ENCODE measurements at places on chromosomes 3 and 15.
A peak's percentile ranks its signal among the peaks of the same experiment; 100 is the strongest.

- DNase-seq: peak; percentile 28
Observed at GRCh38 chr3:172367205-172368105, 80.8 kb downstream of the GHSR start.

GRCh38 chr3:138547342-138547975, 46.6 kb downstream of the CEP70 start:
- no peak for DNase-seq

GRCh38 chr3:119238363-119238762, 2.3 kb downstream of the B4GALT4 start:
- DNase-seq: no peak

DNA sequence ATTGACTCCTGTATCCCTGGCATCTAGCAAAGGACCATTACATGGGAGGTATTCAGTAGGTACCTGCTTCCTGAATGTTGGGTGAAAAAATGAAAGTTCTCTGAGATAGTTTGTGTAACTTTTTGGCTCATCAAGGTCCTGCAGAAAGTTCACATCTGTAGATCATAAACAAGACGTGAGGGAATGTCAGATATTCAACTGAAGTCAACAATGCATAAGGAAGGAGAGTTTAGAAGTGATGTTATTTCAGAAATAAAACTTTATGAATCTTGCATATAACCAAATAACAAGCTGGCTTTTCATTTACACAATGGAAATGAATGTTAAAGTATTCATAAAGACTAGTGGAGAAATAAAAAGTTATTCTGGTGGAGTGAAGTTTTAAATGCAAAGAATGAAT, 73.4 kb upstream of the RBMS3 start:
- no peak for DNase-seq

GRCh38 chr3:45958321-45958791, 15.1 kb downstream of the CXCR6 start:
- DNase-seq: no peak

GRCh38 chr15:28955993-28956421, 70.2 kb downstream of the APBA2 start:
- no peak for DNase-seq

DNA sequence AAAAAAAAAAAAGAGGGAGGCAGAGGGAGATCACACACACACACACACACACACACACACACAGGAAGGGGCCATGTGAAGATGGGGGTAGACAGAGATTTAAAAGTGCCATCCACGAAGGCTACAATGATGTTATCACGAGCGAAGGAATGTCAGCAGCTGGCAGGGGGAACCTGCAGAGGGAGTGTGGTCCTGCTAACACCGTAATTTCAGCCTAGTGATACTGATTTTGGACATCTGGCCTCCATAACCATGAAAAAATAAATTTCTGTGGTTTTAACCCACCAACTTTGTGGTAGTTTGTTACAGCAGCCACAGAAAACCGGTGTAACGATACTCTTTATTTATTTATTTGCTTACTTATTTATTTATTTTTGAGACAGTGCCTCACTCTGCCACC, 76.0 kb downstream of the TMCO5A start:
- peak; percentile 55 for DNase-seq

DNA sequence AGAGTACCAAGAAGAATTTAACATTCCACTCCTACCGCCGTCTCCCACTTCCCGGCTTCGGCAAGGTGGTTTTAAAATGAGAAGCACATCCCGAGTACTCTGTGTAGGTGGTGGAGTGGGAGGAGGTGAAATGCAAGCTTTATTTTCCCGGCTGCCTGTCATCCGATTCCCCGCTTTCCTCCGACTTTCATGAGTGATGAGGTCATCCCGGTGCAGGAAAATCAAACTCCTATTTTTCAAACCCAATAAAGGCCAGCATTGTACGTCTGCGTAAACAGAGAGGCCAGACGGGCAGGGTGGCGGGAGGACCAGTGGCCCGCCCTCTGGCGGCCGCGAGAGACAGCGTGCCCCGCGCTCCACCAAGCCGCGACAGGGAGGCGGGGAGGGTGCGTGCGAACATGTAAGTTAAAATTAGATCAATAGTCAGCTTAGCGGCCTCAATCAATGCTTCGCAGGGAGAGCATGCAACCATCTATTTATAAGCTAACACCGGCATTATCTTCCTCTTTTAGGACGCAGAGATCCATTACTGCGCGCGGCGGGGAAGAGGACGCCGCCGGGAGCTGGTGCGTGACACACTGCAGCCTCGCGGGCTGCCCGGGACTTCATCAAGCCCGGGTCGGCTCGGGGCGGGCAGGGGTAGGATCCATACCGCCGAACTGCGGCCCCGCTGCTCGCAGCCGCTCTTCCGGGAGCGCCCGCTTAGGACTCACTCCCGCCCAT, 163.3 kb downstream of the CD47 start:
- peak; percentile 39 for DNase-seq

DNA sequence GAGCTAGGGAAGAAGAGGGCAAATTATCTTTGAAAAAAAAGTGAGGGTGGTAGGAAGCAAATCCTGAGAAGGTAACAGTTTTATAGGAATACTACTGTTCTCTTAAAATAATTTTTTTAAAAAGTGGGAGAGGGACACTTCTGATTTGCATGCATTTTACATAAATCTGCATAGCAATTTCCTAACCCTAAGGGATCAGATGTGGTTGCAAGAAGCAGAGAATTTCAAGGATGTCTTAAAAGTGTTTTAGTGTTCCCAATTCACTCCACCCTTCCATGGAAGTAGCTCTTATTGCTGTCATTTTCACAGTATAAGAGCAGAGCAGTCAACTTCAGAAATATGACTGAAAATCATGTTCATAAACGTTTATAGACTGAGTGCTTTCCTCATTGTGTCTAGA, 27.8 kb upstream of the RIOX2 start:
- no peak for DNase-seq

DNA sequence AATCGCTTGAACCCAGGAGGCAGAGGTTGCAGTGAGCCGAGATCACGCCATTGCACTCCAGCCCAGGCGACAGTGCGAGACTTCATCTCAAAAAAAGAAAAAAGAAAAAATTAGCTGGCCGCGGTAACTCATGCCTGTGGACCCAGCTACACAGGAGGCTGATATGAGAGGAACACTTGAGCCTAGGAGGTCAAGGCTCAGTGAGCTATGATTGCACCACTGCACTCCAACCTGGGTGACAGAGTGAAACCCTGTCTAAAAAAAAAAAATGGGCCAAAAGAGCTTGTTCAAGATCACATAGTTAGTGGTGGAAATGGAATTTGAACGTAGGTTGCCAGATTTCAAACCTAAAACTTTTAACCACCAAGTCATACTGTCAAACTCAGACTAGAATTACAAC, 46.2 kb upstream of the PPP4R2 start:
- DNase-seq: no peak

GRCh38 chr15:98150084-98150483, 189.6 kb downstream of the ARRDC4 start:
- no peak for DNase-seq

DNA sequence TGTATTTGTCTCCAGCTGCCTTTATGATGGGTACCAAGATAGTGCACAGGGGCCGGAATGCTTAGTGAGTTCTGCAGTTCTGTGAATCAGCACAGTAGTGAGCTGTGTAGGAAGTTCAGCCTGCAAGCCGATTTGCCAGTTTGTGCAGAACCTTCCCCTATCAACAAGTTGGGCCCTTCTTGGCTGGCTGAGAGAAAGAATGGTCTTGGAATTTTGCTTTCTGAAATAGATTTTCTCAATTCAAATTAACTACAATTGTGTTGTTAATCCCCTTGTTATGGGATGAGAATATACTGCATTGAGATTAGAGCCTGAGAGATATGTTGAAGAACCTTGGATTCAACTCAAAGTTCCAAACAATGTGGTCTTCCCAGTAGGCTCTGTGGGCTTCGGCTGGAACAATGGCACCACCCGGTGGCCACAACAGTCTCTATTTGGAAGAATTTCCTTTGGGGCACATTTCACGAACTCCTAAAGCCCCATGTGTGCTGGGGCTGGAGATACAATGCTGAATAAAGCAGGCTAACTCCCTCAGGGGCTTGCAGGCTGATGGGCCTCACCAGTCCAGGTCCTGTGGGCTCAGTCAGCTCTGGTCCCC, 59.1 kb downstream of the TRIM42 start:
- no peak for DNase-seq

- no peak for DNase-seq
Observed at GRCh38 chr15:60814062-60814461, 335.1 kb upstream of the ICE2 start.

DNA sequence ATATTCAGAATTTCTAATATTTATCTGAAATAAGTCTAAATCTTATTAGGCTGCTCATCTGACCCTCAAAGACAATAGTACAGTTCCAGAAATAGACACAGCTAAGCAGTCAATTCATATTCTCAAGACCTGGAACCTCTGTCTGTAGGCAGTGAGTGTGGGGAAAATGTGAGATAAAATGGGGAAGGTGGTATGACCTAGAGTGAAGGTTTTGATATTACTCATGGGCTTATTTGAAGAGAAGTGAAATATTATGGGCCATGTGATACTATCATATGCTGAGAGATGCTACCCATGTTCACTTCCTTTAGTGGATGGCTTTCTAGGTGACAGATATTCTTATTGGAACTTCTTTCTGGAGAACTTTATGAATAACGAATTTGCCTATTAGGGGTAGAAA, 33.5 kb downstream of the TGFBR2 start:
- DNase-seq: no peak

DNA sequence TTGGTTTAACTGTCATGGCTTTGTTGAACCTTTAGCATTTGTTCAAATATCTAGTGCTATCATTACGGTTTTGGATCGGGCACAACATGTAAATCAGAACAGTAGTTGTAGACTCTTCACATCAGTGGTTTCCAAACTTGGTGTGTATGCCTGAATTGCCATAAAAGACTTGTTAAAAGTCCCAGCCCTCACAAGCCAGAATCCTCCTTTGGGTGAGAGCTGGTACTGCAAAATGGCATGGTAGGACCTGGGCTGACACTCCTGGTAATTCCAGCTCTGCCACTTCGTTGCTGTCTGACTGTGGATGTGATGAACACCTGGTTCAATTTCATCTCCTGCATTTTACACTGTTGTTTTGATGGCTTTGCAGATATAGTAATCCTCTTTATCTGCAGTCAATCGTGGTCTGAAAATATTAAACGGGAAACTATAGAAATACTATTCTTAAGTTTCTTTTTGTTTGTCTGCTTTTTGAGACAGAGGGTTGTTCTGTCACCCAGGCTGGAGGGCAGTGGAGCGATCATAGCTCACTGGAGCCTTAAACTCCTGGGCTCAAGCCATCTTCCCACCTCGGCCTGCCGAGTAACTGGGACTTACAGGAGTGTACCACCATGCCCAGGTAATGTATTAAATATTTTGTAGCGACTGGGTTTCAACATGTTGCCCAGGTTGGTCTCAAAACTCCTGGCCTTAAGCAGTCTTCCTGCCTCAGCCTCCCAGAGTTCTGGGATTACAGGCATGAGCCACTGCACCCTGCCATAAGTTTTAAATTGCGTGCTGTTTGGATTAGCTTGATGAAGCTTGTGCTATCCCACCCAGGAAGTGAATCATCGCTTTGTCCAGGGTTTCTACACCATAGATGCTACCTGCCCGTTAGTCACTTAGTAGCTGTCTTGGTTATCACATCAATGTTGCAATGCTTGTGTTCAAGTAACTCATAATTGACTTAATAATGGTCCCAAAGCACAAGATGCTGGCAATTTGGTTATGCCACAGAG, 61.6 kb downstream of the RAB7A start:
- no peak for DNase-seq

DNA sequence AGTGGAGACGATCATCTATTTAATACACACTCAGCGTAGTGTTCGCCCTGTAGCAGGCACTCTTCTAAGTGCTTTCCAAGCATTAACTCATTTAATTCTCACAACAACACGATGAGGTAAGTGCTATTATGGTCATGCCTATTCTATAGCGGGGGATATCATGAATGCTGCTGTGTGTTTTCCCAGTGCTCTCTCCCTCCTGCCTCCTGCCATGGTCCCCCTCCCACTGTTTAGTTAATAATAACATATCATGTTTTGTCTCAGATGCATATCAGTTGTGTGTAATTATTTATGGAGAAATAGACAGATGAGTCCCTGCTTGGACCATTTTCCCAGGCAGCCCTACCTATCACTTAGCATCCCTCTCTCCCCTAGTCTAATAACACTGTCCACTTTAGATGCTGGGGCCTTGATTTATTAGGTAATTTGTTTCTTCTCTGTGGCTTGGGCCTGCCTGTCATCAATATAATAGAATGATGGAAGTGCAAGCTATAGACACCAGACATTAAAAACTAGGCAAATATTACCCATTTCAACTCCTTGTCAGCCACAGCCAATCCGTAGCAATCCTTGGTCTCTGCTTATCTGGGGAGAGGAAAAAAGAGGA, 122.9 kb upstream of the TLE3 start:
- no peak for DNase-seq

DNA sequence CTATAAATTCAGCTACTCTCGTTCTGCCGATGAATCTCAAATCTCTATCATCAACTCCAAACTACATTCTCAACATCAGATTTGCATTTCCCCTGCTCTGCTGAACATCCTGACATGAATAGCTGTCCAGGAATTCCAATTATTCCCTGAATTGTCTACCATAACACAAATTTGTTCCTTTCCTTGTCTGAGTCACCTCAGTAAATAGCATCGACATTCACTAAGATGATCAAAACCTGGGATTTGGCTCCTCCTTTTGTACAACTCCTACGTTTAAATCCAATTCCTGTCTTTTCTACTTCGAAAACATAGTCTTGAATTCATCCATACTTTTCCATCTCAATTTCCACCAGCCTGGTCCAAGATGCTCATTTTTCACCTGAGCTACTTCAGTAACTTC, 107.0 kb downstream of the GREM1 start:
- DNase-seq: peak; percentile 91

DNA sequence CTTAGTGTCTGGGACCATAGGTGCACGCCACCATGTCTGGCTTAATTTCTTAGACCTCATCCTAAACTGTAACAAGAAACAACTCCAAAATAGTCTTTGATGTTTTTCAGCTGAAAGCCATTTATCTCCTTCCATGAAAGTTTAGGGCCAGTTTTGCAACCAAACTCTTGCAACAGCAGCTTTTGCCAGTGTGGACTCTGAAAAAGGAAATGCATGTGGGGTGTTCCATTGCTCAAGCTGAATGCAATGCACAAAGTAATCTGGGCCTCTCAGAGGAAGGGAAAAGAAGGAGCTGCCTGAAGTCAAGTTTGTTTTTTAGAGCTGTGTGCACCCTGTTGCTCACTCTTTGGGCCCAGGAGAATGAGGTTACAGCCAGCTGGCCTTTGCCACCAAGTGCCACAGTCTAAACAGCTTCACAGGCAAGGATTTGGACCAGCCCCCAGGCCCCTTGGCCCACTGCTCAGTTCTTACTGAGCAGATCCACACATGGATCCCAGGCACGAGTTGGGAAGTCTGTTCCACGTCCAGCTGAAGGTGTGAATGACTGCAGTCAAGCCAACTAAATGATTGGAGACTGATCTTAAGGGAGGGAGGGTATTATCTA, 212.3 kb upstream of the LRRFIP2 start:
- no peak for DNase-seq

DNA sequence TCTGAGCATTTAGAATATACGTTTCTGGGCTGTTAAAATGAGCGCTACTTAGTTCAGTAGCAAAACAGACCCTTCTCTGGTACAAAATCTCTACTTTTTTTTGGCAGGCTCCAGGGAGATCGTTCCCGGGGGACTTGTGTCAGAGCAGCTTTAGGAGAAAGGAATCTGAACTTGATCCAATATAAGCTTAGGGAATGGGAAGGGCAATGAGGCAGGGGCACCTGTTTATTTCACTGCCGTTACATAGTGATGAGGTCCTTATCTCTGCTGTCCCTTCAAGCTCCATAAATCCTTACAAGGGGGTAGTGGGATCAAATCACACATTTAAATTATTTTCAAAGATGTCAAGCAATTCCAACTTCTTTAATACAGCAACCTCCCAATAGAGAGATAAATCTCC, 128.7 kb upstream of the BNIP2 start:
- no peak for DNase-seq

- no peak for DNase-seq
Observed at GRCh38 chr3:129412542-129413198, 15.8 kb downstream of the EFCAB12 start.

Data from fibroblast of skin of left quadriceps (primary cell).